ENCODE measurements at places on chromosomes 11 and 22. TPM values are rescaled to one million over a fixed set of nuclear protein-coding genes. Genes with fewer than 3 reads are reported as not detected.

GRCh38 chr22:17734187-17734586 lies 40.1 kb downstream of the BID start:
- DNase-seq = no peak
- H3K4me3 ChIP-seq = no peak overlapping the region
- H3K4me1 ChIP-seq = no peaks in the 10 kb centered on the region
- H3K27ac ChIP-seq = no peak overlapping the region
- H3K36me3 ChIP-seq = peaks cover 15% of the 10 kb centered on the region

Gene C22orf31
- not detected for total RNA-seq

Gene SYCE3
- total RNA-seq = 0.46 TPM

Gene OR8G5
- total RNA-seq = not detected

Gene FOLR3
- 0.25 TPM for total RNA-seq

Data from WTC11 (cell line).